ENCODE measurements at places on chromosomes 16 and 17.

DNA sequence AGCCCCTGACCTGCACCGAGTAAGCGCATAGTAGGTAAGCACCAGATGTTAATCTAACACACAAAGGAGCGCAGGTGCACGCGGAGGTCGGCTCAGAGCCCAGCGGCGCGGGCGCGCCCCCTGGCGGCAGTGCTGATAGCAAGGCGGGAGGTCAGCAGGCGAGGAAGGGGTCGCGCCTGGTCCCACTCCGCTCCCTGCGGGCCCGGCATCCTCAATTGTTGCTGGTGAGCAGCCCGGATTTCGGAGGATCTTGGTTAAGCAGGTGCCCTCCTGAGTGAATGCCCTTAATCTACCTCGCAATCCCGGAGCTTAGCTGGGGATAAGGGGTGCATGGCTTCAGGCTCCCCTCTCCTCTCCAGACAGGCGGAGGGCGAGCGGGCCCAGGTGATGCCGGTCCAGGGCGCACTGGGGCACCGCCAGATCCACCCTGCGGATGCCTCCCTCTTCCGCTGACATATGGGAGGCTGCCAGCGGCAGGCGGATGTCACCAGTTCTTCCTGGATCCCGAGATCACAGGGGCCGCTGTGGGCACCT lies 4.0 kb upstream of the WNT3 start:
- DNase-seq, result peak; percentile 50

DNA sequence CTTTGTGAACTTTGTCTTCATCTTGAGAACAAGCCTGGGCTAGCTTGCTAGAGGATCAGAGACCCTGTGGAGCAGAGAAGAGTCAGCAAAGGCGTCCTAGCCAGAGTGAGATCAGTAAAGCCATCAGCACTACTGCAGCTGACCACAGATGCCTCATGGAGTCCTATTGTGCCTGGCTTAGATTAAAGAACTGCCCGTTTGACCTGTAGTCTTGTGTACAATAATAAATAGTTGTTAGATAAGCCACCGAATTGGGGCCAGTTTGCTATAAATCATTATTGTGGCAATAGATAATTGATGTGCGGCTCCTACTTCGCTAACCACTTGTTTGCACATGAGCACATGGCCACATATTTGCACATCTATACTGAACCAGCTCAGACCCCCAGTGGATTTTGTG lies 103.0 kb downstream of the CYLD start:
- DNase-seq, result no peak

GRCh38 chr16:25626172-25626571 lies 65.6 kb upstream of the HS3ST4 start:
- DNase-seq, result no peak

GRCh38 chr17:75152922-75153779 lies 1.2 kb downstream of the JPT1 start:
- peak; percentile 57 for DNase-seq

DNA sequence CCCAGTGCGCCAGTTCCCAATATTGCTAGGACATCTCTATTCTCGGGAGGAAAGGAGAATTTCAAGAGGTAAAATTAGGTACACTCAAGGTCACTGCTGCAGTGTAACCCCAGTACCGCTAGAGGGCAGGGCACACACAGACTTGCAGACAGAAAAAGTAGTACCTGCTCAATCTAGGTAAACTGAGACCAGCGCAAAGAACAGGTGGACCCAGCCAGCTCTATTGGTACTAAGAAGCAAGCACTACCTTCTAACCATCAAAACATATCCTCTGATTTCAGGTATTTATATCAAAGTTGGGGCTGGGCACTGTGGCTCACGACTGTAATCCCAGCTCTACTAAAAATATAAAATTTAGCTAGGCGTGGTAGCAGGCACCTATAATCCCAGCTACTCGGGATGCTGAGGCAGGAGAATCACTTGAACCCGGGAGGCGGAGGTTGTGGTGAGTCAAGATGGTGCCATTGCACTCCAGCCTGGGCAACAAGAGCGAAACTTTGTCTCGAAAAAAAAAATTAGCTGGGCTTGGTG lies 3.6 kb upstream of the WDR81 start:
- DNase-seq, result peak; percentile 41

DNA sequence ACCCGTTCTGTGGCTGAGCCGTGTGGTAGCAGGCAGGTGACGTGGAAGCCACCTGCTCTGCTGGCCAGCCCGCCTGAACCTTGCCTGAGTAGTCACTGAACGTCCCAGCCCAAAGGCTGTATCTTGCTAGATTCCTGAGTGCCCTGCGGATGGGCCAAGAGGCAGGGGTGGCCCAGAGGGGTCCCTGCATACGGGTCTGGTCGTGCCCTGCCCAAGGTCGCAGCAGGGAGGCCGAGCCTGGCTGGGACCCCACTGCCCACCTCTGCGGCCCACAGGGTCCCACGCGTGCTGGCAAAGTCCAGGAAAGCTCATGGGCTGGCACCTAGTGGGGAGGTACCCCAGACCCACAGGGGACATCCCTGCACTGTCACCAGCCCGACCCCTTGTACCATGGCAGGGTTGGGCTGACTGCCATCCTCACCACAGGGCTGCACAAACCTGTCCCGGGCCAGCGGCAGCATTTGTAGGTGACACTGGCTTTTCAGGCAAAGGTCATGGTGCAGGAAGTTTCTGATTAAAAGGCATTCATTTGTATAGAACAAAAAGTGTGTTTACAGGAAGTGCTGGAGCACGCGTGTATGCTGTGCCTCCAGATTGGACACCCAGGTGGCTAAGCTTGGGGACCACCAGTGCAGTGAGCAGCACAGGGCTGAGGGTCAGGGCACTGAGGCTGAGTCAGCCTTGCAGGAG lies 45.1 kb upstream of the ZC3H18 start:
- DNase-seq, result no peak

DNA sequence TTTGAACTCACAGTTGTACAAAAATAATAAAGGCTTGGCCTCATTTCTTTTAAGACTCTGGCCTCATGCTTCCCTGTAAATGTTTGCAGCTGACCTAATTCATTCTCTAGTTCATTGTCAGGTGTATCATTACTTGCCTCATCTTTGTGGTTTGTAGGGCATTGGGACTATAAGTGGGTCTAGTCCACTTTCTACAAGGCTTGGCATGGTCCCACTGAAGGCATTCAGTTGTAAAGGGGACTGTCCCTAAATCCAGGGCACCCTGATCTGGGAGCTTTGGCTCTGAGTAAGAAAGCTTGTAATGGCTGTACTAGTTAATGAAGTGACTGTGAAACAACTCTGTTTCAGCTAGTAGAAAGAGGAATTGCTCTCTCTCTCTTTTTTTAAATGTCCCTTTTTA lies 2.7 kb downstream of the KCTD2 start:
- no peak for DNase-seq
